ENCODE measurements at places on chromosomes 2 and 18.

DNA sequence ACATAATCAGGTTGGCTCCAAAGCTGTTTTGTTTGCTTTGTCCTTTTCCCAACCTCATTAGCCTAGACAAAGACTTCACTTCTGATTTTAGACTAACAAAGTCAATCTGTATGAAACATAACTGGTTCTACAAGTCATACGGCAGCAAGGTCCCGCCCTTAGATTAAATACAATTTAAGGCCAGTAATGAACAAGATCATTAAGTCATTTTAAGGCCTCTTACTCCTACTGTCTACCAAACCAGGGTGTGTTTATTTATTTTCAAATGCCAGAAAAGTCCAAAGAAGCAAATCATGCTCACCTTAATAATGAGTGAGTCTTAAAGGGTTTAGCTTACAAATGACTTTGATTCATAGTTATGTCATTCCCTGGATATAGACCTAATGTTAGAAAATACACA, 148.4 kb upstream of the ACVR2A start:
- DNase-seq: no peak

GRCh38 chr2:159859583-159859982, 61.6 kb upstream of the CD302 start:
- DNase-seq: no peak

DNA sequence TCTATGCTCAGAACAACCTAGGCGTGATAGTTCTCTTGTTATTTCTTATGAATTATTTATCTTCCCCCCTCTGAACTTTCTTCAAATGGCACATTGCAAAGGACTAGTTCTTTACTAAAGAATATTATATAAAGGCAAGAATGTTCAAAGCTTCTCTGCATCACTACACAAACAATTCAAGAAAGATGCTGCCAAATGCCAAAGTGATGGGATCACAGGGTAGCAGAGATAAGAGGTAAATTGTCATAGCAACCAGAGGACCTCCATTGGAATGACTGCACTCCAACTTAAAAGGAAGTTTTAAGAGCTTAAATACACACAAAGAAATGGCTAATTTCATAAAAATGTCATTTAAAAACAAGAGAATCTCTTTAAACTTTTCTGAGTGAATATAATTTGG, 72.8 kb downstream of the AQP4 start:
- DNase-seq: no peak

GRCh38 chr18:58496231-58496630, 132.7 kb downstream of the ALPK2 start:
- DNase-seq: no peak

DNA sequence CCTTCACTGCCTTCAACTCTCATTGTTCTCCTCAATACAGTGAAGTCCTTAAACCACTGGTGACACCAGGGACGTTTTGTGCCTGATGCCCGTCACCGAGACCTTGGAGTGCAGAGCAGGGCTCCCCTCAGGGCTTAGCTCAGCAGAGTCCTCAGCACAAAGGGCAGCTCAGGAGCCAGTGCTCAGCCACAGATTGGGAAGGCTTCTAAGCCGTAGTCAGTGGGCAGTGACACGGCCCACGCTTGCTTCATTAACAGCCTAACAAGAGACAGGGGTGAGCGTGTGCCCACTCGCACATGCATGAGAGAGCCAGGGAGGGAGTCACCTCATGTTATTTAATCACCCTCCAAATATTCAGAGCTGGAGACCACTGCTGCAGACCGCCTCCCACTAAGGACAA, 137.5 kb downstream of the SH3RF3 start:
- DNase-seq: no peak

- no peak for DNase-seq
Observed at GRCh38 chr2:191515551-191515950, 162.4 kb upstream of the NABP1 start.

DNA sequence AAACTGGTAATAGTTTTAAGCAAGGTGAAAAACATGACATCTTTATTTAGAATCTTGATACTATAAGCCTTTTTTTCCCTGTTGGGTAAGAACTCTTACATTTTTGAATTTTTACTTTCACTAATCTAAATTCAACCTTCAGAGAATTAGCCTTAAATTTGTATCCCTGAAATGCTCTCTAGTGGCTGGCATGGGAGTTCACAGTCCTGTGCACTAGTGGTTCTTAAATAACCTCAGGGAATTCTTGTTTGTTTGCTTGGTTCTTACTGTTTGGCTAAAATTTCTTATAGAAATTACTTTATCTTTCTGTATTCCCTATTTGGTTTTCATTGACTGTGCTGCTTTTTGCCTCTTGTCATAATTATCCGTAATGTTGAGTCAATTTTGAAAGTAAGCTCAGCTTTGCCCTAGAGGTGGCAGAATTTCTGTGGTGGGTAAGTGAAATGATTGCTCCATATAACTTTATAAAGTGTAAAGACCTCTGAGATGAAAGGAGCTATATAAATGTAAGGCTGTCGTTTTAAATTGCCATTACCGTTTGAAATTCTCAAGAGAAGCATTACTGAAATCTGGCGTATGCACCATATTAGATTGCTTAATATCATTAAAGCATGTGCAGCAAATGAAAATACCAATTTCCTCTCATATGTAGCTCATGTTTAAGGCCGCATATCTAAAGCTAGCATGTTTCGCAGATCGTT, 391.3 kb upstream of the FIGN start:
- DNase-seq: no peak

DNA sequence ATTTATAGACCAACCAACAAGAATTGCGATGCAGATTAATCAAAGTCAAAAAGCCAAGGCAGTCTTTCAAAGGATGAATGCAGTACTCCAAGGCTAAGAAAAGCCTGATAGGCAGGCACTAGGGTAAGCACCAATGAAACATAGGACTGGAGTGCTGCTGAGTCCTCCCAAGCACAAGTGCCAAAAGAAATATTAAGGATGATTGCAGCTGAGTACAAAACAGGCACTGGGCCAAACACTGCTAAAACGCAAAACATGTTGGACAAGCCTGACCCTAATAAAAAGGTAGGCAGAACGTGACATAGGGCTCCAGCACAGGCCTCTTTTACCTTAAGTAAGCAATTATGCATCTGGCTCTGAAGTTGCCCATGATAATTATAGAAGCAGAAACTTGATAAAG, 160.1 kb upstream of the LRP1B start:
- DNase-seq: no peak

- DNase-seq: no peak
Observed at GRCh38 chr2:171225302-171225980, 64.7 kb upstream of the TLK1 start.
